Hypothalamus (tissue), 51 donors: ENCODE measurements at places on chromosomes 3 and 15.

DNA sequence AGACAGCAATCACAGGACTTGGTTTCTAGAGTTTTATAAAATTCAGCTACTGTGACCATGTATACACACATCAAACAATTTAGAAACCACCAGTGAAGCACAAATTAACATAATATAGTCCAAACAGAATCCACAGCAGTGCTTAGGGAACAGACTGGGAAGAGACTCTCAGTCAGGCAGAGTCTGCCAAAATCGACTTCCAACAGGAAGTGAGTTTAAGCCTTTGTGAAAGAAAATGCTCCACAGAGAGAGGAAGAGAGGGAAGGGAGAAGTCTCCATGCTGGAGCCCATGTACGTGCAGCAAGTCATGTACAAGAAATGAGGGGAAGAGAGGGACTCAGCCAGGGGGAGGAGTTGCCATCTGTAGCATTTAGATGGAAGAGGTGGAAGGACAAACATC, 172.6 kb downstream of the IL5RA start:
- no peak for DNase-seq

GRCh38 chr15:78382114-78382880, 42.1 kb downstream of the CRABP1 start:
- DNase-seq, result no peak

DNA sequence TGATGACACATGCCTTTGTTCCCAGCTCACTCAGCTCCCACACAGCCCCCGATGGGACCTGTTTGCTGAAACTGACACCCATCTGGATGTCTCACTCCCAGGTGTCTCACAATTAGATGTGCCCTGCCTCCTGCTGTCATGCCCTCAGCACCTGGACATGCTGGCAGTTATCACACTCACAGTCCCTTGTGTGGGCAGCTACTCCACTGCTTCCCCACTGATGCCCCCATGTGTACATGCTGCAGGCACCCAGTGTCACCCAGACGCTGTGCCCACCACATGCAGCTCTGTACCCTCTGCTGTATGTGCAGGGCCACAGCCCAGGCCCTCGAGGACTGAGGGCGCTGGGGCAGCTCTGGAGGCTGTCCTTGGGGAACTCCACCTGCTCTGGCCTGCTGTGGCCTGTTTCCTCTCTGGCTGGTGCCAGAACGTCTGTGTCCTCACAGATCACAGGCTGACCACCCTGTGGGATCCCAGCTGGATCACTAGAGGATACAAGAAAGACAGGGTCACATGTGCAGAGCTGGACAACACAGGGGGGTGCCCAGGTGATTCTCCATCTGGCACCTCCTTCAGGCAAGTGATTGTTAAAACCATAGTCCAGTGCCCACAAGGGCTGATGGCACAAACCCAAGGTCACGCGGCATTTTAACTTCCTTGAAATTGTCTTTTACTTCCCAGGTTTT, 14.0 kb downstream of the C3orf22 start:
- DNase-seq, result no peak

- DNase-seq, result no peak
Observed at GRCh38 chr3:86954747-86955146, 36.2 kb downstream of the VGLL3 start.

GRCh38 chr15:88334436-88334835, 77.9 kb upstream of the NTRK3 start:
- no peak for DNase-seq

- no peak for DNase-seq
Observed at GRCh38 chr3:23981955-23982354, 36.9 kb downstream of the NR1D2 start.
